Activated T-helper 2 cell treated with anti-CD3 and anti-CD28 coated beads, Interferon-gamma antibody, Interleukin-2, Interleukin-4, amounts not matched to agents 10 μg/mL and 5 μg/mL and 100 μg/mL, durations not matched to agents 14 hours and 24 hours and 36 hours (primary cell): ENCODE measurements at places on chromosomes 5 and 9.

- H3K27me3 ChIP-seq = no peaks in the 10 kb centered on the region
- peaks cover 19% of the 10 kb centered on the region for H3K4me1 ChIP-seq
- no peak overlapping the region for H3K4me3 ChIP-seq
- no peak overlapping the region for H3K27ac ChIP-seq
Observed at GRCh38 chr5:139630855-139631254, 17.3 kb upstream of the CXXC5 start.

GRCh38 chr5:108650997-108651396, 96.7 kb upstream of the FER start:
- H3K4me3 ChIP-seq = no peak overlapping the region
- H3K27me3 ChIP-seq = peaks cover 2% of the 10 kb centered on the region
- no peaks in the 10 kb centered on the region for H3K4me1 ChIP-seq

DNA sequence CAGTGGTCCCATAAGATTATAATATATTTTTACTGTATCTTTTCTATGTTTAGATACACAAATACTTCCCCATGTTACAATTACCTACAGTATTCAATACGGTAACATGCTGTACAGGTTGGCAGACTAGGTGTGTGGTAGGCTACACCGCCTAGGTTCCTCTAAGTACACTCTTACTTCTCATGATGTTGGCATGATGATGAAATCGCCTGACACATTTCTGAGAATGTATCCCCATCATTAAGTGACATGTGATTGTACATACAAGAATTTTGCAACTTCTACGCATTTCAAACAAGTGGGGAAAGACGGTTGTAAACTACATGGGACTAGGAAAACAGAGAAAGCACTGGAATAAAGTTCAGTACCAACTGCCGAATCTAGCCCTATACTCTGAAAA, 53.3 kb downstream of the SETX start:
- H3K4me1 ChIP-seq = peaks cover 11% of the 10 kb centered on the region
- H3K27ac ChIP-seq = no peak overlapping the region
- no peak overlapping the region for H3K4me3 ChIP-seq
- no peaks in the 10 kb centered on the region for H3K27me3 ChIP-seq
- peaks cover 76% of the 10 kb centered on the region for H3K36me3 ChIP-seq

GRCh38 chr5:65152131-65152530, 329.6 kb downstream of the ADAMTS6 start:
- no peaks in the 10 kb centered on the region for H3K36me3 ChIP-seq
- no peak overlapping the region for H3K27ac ChIP-seq
- peaks cover 3% of the 10 kb centered on the region for H3K27me3 ChIP-seq
- no peak for DNase-seq
- H3K4me1 ChIP-seq = no peaks in the 10 kb centered on the region

- DNase-seq = no peak
- H3K36me3 ChIP-seq = no peaks in the 10 kb centered on the region
- H3K4me3 ChIP-seq = no peak overlapping the region
- no peak overlapping the region for H3K27ac ChIP-seq
- H3K4me1 ChIP-seq = no peaks in the 10 kb centered on the region
Observed at GRCh38 chr5:133744051-133744959, 132.0 kb upstream of the FSTL4 start.

DNA sequence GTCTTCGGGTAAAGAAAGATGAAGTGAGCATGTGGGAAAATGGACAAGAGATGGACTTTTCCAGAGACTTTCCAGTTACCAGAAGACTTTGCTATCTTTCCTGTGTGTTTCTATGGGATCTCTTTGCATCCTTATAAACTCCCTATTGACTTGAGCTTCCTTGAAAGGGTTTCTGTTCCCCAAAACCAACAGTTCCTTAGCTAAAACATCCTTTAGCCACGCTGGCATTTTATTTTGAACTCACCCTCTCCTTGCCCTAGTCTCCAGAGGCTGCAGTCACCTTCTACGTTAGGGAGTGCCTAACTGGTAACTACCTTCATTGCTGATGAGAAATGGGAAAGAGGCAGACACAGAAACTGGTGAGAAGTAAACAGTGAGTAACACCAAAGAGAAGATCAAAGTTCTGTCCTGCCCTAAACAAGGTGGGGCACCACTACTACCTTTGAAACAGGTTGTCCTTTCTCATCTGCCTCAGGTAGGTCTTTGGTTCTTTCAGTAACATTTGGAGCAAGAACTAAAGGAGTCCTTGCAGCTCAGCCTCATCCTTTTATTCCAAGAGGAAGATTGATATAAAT, 402.9 kb downstream of the ENC1 start:
- no peaks in the 10 kb centered on the region for H3K36me3 ChIP-seq
- no peak overlapping the region for H3K27ac ChIP-seq
- H3K4me1 ChIP-seq = peaks cover 6% of the 10 kb centered on the region
- H3K27me3 ChIP-seq = peaks cover 23% of the 10 kb centered on the region
- no peak for DNase-seq

DNA sequence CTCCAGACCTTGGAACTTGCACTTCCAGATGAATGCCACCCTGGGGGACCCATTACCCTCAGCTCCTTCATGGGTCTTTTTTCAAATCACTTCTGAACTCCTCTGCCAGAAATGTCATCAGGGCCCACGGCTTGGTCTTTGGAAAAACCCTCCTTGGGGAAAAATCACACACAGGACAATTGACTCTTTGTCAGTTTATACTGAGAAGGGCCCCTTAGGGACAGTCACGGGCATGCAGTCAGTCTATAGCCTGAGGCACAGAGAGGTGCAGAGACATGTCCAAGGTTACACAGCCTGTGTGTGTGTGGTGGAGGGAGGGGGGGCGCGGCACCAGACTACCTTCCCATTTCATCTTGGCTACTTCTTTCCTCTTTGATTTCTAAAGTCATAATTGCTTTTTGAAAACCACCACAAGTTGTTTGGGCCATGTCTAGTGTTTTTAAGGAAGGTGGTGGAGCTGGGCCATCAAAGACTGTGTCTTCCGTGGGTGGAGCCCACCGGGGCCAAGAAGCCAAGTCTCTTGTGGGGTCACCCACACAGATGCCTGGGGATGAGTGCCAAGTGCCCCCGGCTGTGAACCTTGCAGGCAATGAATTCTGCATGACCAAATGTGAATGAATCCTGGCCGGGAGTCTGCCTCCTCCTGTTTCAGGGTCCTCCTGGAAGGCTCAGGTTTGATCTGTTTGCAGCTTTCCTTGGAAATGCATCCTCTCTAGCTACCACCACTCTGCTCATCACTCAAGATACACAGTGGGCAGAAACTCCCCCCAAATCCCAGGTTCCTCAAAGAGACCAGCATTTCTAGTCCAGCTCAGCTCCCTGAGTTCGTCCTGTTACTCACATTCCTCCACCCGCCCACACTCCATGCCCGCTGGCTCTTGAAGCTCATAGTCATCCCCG, 200.1 kb upstream of the TBC1D2 start:
- no peak overlapping the region for H3K4me3 ChIP-seq
- H3K27ac ChIP-seq = no peak overlapping the region
- H3K27me3 ChIP-seq = no peaks in the 10 kb centered on the region
- no peaks in the 10 kb centered on the region for H3K4me1 ChIP-seq
- DNase-seq = no peak

DNA sequence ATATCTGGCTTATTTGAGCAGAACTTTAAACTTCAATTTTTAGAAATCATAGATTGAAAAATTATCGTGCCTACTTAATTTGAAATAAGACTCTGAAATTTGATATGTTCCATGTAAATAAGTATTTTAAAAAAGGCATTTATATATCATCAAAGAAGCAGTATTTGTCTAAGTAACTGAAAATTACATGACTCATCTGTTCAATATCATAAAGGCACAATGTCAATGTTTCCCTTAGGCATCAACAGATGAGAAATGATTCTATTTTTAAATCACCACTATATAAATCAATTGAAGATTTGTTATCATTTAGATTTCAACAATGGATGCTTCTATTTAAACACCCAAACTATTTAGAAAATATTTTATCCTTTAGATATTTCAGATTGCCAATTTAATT, 142.9 kb upstream of the POU5F2 start:
- no peak overlapping the region for H3K27ac ChIP-seq
- H3K4me3 ChIP-seq = no peak overlapping the region
- H3K4me1 ChIP-seq = peaks cover 11% of the 10 kb centered on the region
- H3K27me3 ChIP-seq = no peaks in the 10 kb centered on the region
- no peaks in the 10 kb centered on the region for H3K36me3 ChIP-seq

DNA sequence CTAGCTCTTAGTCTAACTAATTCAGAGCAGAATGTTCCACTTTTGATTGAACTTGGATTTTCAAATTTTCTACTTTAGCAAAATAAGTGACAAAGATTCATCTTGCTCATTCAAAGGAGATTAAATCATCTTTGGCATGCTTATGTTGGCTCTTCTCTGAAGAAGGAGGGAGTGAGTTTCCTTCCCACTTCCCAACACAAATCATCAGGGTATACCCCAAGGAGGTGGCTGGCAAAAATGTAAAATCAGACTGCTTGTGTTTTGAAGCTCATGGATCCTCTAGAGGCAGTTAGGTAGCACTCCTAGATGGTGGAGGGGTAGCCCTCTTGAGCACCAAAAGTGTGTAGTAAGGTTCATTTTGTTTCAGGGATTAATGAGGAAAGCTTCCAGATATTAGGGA, 343.1 kb downstream of the OSTF1 start:
- DNase-seq = no peak
- H3K27me3 ChIP-seq = no peaks in the 10 kb centered on the region
- H3K4me3 ChIP-seq = no peak overlapping the region
- H3K4me1 ChIP-seq = no peaks in the 10 kb centered on the region
- H3K27ac ChIP-seq = no peak overlapping the region

GRCh38 chr5:127351418-127351817, 60.8 kb downstream of the MEGF10 start:
- peaks cover 1% of the 10 kb centered on the region for H3K27me3 ChIP-seq
- DNase-seq = no peak
- no peak overlapping the region for H3K27ac ChIP-seq
- H3K36me3 ChIP-seq = no peaks in the 10 kb centered on the region

- DNase-seq = no peak
- peaks cover 18% of the 10 kb centered on the region for H3K27me3 ChIP-seq
- no peaks in the 10 kb centered on the region for H3K4me1 ChIP-seq
- no peak overlapping the region for H3K27ac ChIP-seq
- H3K4me3 ChIP-seq = no peak overlapping the region
- no peaks in the 10 kb centered on the region for H3K36me3 ChIP-seq
Observed at GRCh38 chr5:34507933-34508332, 148.2 kb upstream of the RAI14 start.

- H3K27me3 ChIP-seq = peaks cover 15% of the 10 kb centered on the region
- no peak overlapping the region for H3K4me3 ChIP-seq
- no peaks in the 10 kb centered on the region for H3K4me1 ChIP-seq
- DNase-seq = no peak
- no peak overlapping the region for H3K27ac ChIP-seq
Observed at GRCh38 chr5:66660396-66660795, 64.2 kb downstream of the MAST4 start.

DNA sequence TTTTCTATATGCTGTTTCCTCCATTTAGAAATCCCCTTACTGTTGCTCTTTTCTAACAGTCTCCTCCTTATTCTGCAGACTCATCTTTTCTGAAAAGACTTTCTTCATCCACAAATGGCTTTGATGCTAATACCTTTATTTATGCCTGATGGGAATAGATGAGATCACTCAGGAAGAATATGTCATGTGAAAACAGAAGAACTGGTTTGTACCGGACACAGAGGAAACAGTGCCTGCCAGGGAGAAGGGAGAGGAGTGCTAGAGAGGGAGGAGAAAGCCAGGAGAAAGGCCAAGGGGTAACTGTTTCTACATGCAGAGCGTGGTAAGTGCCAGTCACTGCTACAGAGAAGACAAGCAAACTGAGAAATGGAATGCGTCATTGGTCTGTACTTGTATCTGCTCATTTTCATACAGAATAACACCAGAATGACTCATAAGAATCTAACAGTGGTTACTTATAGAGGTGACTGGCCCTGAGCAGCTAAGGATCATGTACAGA, 45.9 kb upstream of the PJA2 start:
- H3K27me3 ChIP-seq = no peaks in the 10 kb centered on the region
- peak overlapping the region; percentile 40 for H3K27ac ChIP-seq
- no peak for DNase-seq
- no peak overlapping the region for H3K4me3 ChIP-seq
- H3K4me1 ChIP-seq = peaks cover 10% of the 10 kb centered on the region
- H3K36me3 ChIP-seq = no peaks in the 10 kb centered on the region

DNA sequence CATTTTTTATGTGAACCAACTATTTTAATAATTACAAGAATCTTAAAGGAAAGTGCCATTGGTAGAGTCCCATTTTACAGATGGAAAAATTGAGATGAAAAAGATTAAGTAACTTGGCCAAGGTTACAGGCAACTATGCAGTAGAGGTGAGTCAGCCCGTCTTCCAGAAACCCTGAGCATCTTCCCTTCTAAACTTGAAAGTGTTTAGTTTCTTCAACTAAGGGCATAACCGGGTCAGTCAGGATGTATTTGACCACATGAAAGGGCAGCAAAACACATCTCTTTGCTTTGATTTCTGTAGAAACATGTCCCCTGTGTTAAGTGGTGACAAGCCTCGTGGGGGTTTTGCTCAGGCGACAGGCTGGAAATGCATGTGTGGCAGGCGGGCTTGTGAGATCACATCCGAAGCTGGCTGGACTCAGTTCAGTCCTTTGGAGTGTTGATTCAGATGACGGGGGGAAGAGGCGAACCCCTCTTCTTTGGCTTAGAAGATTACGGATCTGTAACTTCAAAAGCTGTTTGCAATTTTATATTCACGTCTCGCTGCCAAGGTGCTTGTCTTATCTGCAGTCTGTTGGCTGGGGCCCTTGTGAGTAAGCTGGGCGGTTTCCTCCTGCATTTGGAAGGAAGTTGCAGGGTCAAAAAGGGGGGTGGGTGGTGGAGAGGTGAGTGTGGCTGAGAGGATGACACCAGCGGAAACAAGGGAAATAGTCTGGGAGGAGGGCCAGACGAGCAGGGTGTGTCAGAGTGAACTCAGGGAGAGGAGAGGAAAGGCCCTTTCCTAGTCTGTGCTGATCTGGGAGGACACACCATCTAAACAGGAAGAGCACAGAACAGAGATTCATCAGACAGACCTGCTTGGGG, 78.9 kb upstream of the RPS23 start:
- H3K27me3 ChIP-seq = no peaks in the 10 kb centered on the region
- H3K4me3 ChIP-seq = peak overlapping the region; percentile 62
- DNase-seq = peak; percentile 70
- H3K27ac ChIP-seq = peak overlapping the region; percentile 95

GRCh38 chr5:10719965-10720364, 41.1 kb downstream of the DAP start:
- no peak for DNase-seq
- H3K4me1 ChIP-seq = no peaks in the 10 kb centered on the region
- no peak overlapping the region for H3K4me3 ChIP-seq
- no peak overlapping the region for H3K27ac ChIP-seq
- peaks cover 20% of the 10 kb centered on the region for H3K36me3 ChIP-seq

- no peak overlapping the region for H3K27ac ChIP-seq
- H3K4me1 ChIP-seq = no peaks in the 10 kb centered on the region
- DNase-seq = no peak
- no peak overlapping the region for H3K4me3 ChIP-seq
- peaks cover 4% of the 10 kb centered on the region for H3K36me3 ChIP-seq
Observed at GRCh38 chr9:120680579-120680978, 33.7 kb downstream of the MEGF9 start.
